ENCODE measurements at places on chromosomes 16 and 17.

GRCh38 chr17:76534831-76535732 lies 2.4 kb downstream of the CYGB start:
- DNase-seq = no peak

GRCh38 chr17:17155568-17155967 lies 50.6 kb downstream of the PLD6 start:
- no peak for DNase-seq

- no peak for DNase-seq
Measured at GRCh38 chr17:55363033-55363432, 58.6 kb downstream of the MMD start.

GRCh38 chr17:66740226-66740625 lies 94.7 kb upstream of the CACNG5 start:
- DNase-seq = no peak

- no peak for DNase-seq
Measured at GRCh38 chr16:56349711-56350161, 75.6 kb downstream of the AMFR start.

GRCh38 chr17:4786106-4786511 lies at the start of gene VMO1:
VMO1 (minus strand) TSS chr17:4786364; CDS start chr17:4786352, 12 bp downstream.
- no peak for DNase-seq

- DNase-seq = no peak
Measured at GRCh38 chr17:5209396-5209795, 17.7 kb upstream of the ZNF594 start.

DNA sequence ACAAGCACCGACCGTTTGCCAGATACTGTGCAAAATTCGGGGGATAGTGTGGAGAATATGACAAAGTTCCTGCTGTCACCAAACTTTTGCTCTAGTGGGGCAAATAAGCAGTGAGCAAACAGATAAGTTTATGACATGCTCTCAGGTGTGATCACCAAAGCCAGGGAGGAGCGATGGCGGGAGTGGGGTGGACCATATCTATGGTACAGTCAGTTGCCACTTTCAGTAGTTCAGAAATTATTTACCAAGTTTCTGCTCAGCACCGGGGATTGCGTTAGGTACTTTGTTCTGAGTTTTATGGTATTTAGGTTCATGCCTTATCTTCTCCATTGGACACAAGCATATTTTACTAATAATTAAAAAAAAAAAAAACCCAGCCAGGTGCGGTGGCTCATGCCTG lies 11.9 kb downstream of the MSI2 start:
- no peak for DNase-seq

- DNase-seq = no peak
Measured at GRCh38 chr16:81796583-81797346, 17.7 kb downstream of the PLCG2 start.

GRCh38 chr16:56336071-56336688 lies 89.2 kb downstream of the AMFR start:
- no peak for DNase-seq

GRCh38 chr17:49108318-49108717 lies 24.3 kb upstream of the B4GALNT2 start:
- DNase-seq = no peak

GRCh38 chr16:8714174-8714573 lies 39.8 kb downstream of the ABAT start:
- no peak for DNase-seq

GRCh38 chr17:79482727-79483521 lies 127.9 kb downstream of the RBFOX3 start:
- DNase-seq = no peak

DNA sequence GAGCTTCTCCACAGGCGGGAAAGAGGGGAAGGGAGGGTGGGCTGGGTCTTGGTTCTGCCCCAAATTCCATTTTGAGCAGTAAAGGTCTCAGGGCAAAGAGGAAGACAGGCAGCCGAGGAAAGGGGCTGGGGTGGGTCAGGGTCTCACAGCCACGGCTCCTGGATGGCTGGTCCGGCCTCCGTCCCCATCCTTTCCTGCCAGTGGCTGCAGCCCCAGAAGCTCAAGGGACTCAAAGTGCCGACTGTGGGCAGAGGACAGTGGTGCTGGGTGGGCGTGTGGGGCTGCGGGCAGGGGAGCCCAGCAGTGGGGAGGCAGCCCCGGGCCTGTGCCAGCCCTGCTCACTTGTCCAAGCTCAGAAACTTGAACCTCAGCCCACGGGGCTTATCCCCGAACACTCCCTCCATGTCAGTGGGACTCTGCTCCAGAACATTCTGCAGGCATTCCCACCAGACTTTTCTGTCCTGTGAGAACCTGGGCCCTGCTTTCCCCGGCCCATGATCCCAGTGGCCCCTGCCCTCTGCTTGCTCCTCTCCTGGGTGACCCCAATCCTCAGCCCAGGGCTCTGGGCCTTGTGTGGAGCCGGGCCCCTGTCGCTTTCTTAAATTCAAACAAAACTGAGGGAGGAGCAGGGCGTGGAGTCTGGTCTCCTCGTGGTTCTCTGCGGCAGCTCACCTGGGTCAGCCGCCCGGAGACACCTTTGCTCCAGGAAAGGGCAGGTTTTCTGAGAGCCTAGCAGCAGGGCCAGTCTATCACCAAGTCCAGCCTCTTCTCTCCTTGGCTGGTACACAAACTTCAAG lies 117.8 kb upstream of the METRNL start:
- no peak for DNase-seq

GRCh38 chr17:48499735-48500434 lies 30.9 kb downstream of the HOXB1 start:
- no peak for DNase-seq

DNA sequence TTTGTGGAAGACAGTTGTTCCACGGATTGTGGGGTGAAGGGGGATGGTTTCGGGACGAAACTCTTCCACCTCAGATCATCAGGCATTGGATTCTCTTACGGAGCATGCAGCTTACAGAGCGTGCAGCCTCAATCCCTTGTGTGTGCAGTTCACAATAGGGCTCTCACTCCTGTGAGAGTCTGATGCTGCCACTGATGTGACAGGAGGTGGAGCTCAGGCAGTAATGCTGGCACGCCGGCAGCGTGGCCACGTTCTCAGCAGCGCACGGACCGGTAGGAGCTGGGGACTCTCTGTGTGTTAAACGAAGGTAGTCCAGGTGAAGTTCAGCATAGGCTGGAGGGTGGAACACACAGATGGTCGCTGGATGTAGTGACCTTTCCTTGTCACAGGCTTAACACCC lies 37.8 kb downstream of the SEC14L1 start:
- DNase-seq = no peak

GRCh38 chr17:61410141-61411010 lies 10.7 kb downstream of the TBX2 start:
- DNase-seq = peak; percentile 38

DNA sequence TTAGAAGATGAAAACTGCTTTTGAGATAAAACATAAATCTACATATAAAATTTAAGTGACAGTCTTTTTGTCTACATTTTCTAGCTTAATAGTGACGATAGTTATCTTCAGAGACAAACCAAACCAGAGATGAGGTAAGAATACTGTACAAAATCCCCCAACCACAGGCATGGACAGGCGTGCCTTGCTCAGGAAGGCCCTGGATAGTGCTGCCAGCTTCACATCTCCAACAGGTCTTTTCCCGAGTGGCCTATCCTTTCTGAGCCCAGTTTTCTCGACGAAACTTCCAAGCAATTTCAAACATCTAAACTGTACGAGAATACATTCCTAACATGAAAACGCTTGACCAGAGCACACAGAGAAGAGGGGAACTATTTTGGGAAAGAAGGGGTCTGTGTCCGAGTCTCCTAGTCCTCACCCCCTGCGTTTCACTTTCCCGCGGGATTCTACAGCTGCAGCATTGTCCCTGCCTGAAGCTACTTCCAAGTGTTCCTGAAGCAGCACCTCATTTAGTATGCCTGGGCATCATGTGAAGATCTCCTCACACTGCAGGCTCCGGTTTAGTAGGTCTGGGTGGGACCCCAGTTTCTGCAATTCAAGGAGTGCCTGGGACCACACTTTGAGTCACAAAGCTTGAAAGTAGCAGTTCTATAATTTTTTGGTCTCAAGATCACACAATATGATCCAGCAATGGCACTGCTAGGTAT lies 37.8 kb downstream of the GNA13 start:
- DNase-seq = no peak

- no peak for DNase-seq
Measured at GRCh38 chr16:67800338-67800926, 5.9 kb downstream of the RANBP10 start.

GRCh38 chr16:27639561-27640276 lies 89.8 kb downstream of the KATNIP start:
- peak; percentile 16 for DNase-seq

DNA sequence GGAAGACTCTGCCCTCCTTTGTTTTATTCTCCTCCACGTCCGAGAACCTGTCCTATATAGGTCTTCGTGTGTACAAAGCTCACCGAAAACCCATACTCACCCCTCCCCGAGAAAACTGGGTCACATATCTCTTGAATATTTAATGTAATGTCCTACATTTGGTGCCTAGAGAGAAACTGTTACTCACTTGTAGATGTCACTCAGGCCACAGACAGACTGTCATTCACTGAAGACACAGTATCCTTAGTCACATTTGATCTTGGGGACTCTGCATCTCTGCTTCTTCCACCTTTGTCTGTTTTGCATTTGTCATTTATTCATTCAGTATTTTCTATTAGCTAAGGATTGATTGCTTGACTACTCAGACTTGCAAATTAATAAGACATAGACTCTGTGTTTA lies 131.8 kb upstream of the TBX2 start:
- no peak for DNase-seq

DNA sequence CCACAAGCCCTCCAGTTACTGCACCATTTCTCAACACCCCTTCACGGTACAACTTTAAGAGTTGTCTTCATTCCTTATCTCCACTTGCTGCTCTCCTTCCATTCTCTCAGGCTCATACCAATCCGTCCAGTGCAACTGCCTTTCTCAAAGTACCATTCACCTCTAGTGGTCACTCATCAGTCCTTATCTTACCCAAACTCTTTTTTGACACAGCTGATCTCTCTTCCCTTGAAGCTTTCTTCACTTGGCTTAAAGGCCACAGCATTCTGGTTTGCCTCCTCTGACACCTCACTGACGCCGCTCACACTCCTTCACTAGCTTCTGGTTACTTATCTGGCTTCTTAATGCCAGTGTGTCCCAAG lies 24.9 kb downstream of the UBE2G1 start:
- DNase-seq = no peak

GRCh38 chr16:87350681-87351319 lies 32.8 kb downstream of the FBXO31 start:
- DNase-seq = no peak

GRCh38 chr16:71807905-71808592 lies 585 bp downstream of the AP1G1 start:
- DNase-seq = no peak

DNA sequence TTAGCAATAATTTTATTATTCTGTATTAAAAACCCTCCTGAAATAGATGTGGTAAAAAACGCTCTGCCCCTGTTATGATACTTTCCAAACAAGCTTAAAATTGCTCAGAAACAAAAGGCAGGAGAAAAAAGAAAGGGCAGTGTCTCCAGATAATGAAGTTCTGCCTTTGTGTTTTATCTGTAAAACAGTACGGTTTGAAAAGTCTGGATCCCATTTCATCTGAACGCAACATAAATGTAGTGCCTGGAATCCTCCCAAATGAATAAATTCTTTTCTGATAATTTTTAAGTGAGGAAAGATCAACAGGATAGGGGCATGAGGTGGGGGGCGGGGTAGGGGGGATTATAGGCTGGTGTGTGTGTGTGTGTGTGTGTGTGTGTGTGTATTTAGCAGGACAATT lies 87.5 kb upstream of the SOX9 start:
- DNase-seq = no peak

GRCh38 chr17:50559674-50560184 lies 786 bp upstream of the CACNA1G start:
- DNase-seq = no peak

DNA sequence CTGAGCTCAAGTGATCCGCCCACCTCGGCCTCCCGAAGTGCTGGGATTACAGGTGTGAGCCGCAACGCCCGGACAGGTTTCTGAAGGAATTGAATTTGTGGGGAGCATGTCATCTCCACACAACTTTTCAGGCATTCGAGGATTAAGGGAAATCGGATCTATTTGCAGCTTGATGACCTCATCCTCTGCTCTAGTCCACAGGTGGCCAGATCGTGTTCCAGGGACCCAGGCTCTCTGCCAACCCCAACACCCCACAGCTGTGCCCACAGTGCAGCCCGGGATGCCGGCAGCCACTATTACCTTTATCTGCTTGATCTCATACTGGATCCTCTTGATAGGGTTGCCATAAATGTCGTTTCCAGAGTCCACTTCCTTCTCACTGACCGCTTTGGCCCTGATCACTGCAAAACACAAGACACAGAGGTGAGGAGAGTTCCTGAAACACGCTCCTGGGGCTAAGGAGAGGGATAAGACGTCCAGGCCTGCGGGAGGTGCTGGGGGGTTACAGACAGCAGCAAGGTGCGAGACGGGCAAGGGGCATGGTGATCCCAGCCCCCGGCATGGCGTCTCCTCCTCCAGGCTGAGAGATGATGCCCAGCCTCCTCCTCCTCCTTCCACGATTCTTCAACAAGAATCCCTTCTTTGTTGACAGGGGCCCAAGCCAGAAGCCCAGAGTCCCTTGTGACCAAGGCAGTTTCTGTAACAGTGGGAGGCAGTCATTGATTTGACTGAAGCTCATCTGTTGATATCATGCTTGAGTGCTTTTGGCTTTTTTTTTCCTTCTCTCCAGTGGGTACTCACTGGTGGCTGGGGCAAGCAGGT lies 29.3 kb downstream of the CEP295NL start:
- DNase-seq = no peak

GRCh38 chr16:73717266-73717974 lies 579.2 kb upstream of the PSMD7 start:
- no peak for DNase-seq

DNA sequence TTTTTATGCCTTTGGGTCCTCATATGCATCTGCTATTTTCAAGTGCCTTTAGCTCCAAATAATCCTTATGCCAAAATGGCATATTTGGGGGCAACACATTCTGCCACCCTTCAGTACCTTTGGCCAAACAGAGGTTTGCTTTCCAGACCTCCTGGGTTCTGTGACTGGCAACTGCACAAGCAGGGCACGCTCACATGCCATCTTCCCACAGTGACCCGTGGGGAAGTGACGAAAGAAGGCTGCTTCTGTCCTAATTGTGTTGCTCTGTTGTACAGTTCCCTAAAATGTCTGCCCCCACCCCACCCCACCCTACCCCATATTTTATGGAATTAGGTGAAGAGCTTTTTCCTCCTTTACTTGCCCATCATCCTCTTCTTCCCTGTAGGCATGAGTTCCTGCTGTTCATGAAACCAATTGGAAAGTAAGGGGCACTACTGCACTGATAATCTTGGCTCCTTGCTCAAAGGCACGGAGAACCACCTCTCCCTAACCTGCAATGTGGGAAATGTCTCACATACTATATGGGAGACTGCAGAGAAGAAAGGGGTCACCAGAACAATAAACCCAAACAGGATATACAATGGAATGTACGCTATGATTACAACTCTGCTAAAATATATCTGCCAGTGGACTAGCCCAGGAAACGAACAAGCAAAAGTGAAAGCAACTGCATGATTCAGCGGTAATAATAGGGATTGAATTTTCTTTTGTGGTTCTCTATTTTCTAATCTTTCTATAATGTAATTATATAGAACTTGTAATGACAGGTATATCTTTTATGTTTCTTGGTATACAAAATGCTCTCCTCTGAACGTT lies 3.3 kb upstream of the SLFN12L start:
- peak; percentile 52 for DNase-seq
